ENCODE measurements at places on chromosomes 2 and 18.

DNA sequence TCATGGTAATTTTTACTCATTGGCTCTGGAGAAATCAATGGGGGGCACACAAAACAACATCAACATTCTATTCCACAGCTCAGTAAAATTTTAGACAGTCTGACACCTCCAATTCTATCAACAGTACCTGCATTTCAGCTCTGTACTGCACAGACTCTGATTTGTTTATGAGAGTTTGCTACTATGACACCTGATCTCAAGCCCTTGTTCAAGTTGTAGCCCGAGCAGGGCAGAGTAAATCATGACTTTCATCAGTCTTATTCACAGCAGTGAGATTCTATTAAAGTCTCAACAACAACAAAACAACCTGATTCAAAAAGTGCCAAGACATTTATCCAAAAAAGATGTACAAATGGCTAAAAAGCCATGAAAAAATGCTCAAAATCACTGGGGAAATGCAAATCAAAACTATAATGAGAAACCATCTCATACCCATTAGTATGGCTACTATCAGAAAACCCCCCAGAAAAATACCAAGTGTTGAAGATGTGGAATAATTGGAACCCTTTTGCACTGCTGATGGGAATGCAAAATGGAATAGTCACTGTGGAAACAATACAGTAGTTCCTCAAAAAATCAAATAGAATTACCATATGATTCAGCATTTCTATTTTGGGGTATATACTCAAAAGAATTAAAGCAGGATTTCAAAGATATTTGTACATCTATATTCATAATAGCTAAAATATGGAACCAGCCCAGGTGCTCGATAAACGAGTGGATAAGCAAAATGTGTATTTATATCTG, 71.7 kb upstream of the RBMS1 start:
- DNase-seq = no peak

- DNase-seq = no peak
Observed at GRCh38 chr18:23950644-23951043, 63.9 kb upstream of the TTC39C start.

GRCh38 chr2:97646977-97647376, 1.1 kb downstream of the COX5B start:
- no peak for DNase-seq

- DNase-seq = no peak
Observed at GRCh38 chr2:150011161-150011730, 423.7 kb upstream of the MMADHC start.

DNA sequence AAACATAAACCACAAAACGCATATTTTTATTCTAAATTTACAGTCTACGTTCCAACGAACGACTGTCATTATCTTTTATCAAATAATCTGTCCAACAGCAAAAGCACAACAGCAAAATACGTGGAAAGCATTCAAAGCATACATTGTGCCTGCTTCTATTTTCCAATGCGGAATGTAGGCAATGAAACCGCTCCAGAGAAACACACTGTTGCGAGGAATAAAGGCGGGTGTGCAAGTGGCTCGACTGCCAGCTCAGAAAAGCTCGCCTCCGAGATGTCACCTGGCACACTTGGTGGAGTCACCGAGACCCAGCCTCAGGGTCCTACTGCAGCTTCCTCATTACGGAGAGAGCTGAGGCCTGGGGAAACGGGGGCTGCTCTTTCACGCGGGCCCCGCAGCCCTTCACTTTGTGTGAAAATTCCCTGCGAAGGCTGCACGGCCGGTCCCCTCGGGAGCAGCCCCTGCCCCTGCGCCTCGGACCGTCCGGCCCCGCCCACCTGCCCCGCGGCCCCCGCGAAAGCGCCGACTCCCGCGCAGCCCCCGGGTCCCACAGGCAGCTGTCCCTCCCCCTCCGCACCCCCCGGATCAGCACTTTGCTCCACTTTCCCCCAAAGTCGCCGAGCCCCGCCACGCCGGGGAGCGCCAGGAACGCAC, 752 bp downstream of the MGAT4A start:
- no peak for DNase-seq

DNA sequence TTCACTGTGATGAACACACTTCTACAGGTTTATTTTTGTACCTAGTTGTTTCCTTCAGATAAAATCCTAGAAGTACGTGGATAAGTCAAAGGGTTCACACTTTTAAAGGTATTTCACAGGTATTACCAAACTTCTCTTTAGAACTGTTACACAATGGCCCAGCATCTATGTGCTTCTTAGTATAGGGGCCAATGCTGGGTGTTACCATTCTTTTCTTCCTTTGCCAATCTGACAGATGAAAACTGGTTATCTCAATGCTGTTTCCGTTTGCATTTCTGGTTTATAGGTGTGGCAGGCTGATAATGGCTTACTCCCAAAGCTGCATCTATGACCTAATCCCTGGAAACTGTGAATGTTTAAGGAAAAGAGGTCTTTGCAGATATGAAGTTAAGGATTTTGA, 2.8 kb upstream of the TCF7L1 start:
- DNase-seq = no peak

GRCh38 chr2:144645083-144645778, 125.3 kb upstream of the ZEB2 start:
- no peak for DNase-seq

GRCh38 chr2:189658306-189659212, 2.7 kb upstream of the ASNSD1 start:
- no peak for DNase-seq

DNA sequence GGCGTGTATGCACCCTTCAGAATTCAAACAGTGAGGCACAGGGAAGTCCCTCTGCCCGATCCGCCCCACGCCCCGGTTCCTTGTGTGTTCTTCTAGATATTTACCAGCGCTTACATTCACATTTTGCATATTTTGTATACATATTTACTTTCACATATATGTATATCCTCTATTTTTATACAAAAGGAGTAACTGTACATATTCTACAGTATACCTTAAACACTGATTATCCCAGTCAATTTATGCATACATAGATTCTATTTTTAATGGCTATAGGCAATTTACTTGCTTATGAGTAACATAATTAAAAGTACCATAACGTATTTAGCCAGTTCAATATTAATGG, 307 bp upstream of the DUSP11 start:
- DNase-seq = no peak

DNA sequence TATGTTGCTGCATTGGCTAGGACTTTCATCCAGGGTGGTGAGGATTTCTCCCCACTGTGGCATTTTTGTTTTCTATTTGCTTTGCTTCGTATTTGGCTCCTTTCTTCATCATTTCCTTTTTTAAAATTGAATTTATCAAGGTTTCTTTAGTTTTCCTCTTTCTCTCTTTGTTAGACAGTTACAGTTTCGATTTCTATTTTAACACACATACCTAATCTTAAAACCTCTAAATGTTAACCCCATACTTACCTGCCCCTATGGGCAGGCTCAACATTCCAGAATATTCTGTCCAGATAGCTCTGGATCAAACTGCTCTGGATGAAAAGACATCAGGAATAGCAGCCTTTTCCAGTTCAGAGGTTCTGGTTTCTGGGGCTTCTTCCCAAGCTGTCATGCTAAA, 49.2 kb downstream of the DIPK1C start:
- DNase-seq = no peak

- DNase-seq = no peak
Observed at GRCh38 chr2:234388591-234388990, 108.3 kb downstream of the ARL4C start.

GRCh38 chr2:156540706-156541105, 104.5 kb downstream of the GPD2 start:
- DNase-seq = no peak

DNA sequence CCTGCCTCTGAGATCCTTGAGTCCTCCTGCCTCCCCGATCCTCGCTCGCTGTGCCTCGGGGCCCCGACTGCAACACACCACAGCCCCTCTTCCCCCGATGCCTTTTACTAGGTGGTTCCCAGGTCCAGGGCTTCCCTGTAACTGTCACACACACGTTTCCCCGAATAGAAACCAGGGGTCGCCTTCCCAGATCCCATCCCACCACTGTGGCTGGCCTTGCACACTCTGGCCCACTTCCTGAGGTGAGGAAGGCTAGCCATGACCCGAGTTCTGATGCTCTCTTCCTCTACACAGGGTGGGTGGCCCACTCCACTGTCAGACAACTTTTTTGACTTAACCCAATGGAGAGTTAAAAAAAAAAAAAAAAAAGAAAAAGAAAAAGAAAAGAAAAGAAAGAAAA, 139.6 kb upstream of the ASB18 start:
- no peak for DNase-seq

DNA sequence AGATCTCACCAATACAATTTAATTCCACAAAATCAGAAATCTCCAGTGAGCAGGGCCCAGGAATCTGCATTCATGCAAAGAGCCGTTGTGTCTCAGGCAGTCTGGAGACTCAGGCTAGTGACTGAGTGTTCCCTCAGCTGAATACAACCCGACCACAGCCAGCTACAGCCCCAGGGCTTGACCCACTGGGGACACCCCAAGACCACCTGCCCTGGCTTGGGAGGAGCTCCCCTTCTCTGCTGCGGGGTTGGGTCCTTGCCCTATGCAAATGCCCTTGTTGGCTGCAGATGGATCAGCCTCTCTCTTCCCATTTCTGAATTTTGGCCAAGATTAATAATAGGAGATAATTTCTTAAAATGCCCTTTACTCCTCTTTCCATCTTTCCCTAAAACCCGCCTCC, 157.7 kb downstream of the TWIST2 start:
- no peak for DNase-seq

DNA sequence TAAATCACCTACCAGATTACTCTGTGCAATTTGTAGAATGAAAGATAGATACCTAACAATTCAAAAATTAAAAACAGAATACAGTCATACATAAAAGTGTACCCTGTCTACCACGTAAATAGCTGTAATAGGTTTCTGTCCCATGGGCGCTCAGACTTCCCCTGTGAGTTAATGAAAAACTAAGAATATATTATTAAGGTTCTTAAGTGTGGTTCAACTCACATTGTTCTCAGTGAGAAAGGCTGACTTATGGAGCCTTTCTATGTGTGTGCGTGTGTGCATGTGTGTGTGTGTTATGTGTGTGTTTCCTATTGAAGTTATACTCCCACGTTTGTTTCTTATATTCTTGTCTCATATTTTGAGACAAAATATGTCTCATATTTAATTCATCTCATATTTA, 114.6 kb upstream of the CD302 start:
- no peak for DNase-seq

DNA sequence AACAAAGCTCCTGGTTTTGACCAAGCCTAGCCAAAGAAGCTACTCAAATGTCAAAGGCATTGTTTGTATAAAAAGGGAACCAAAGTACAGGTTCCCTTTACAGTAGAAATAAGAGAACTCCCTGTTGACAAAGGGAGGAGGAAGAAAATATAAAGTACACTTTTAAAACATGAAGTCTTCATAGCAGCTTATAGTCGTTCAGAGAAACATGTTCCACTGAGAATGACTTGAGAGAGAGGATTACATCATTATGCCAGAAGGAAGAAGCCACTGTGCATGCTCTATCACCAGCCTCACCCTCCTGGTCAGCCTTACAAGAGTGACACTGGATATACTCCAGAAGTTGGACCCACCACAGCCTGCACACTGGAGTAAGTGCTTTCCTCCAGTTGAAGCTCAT, 2.5 kb upstream of the DHRS9 start:
- DNase-seq = no peak

- no peak for DNase-seq
Observed at GRCh38 chr2:102451968-102452367, 21.1 kb upstream of the SLC9A4 start.

- no peak for DNase-seq
Observed at GRCh38 chr2:229180658-229181057, 90.4 kb downstream of the PID1 start.

- DNase-seq = no peak
Observed at GRCh38 chr18:6054256-6054842, 159.0 kb upstream of the TMEM200C start.

DNA sequence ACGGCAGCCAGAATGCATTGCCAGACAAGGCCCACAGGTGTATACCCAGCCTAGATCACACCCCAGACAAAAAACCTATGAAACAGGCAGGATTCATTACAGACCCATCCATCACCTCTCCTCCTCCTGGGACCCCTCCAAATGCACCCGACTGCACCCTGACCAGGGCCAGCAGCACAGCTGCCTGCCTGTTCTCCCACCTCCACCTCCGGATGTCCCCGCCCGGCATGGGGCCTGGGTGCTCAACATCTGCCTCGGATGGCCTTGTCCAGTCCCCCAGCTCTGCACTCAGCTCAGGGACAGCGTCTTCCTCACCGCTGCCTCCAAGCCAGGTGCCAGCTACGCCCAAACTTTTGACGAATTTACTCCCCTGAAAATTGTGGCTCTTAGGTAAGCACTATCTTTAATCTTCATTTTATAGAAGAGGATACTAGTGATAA, 91.1 kb downstream of the TPO start:
- no peak for DNase-seq

DNA sequence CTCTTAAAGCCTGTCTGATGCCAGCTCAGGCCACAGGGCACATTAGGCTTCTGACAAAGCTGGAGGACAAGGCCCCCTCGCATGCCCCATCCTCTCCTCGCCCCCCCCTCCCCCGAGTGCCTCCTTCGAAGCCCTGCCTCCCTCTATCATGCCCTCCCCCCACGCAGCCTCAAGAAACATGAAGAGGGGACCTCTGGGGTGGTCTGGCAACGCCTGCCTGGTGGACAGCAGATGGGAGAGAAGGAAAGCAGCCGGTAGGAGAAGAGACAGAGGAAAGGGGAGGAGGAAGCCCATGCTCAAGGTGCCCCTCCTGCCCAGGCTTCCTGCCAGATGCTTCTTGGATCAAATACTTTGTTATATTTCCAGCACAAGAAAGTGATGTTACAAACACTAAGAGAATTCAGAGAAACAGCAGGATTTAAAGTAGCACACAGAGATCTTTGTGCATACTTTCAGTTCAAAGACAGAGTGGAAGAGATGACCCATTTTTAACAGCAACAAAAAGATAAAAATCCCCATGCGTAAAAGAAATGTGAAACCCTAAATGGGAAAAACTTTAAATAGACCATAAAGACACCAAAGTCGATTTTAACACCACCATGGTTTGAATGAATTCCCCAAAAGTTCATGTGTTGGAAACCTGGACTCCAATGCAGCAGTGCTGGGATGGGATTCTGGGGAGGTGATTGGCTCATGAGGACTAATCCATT, 19.0 kb downstream of the BOK start:
- no peak for DNase-seq

- DNase-seq = no peak
Observed at GRCh38 chr2:190682168-190682567, 33.3 kb downstream of the NAB1 start.

DNA sequence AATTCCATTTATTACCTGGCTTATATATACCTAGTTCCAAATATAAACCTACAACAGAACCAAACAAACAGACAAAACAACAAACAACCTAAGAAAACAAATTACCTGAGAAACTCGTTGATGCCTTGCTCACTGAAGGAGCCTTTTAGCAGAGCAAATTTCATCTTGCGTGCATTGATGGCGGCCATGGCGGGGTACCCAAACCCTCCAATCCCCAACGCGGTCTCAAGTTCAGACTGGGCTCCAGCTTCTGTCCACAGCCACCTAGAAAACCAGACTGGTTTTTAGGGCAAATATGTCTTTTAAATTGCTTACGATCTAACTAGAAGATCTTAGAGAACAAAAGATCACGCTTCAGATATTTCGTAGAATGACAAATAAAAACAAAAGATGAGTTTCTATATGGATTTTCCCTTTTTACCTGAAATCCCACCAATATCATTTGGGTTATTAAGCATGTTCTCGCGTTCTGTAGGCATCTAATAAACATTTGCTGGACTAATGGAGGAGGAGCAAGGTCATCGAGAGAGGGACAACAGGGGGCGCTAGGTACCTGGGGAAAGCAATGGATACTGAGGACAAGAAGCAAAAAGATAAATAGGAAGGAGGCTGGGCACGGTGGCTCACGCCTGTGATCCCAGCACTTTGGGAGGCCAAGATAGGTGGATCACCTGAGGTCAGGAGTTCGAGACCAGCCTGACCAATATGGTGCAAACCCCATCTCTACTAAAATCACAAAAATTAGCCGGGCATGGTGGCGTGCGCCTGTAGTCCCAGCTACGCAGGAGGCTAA, 25.2 kb downstream of the PDIA6 start:
- no peak for DNase-seq

Data from epithelial cell of proximal tubule (primary cell).